ENCODE measurements at places on chromosomes 7 and 10.

GRCh38 chr10:114538181-114538906 lies 119.7 kb downstream of the ABLIM1 start:
- peak; percentile 51 for DNase-seq

DNA sequence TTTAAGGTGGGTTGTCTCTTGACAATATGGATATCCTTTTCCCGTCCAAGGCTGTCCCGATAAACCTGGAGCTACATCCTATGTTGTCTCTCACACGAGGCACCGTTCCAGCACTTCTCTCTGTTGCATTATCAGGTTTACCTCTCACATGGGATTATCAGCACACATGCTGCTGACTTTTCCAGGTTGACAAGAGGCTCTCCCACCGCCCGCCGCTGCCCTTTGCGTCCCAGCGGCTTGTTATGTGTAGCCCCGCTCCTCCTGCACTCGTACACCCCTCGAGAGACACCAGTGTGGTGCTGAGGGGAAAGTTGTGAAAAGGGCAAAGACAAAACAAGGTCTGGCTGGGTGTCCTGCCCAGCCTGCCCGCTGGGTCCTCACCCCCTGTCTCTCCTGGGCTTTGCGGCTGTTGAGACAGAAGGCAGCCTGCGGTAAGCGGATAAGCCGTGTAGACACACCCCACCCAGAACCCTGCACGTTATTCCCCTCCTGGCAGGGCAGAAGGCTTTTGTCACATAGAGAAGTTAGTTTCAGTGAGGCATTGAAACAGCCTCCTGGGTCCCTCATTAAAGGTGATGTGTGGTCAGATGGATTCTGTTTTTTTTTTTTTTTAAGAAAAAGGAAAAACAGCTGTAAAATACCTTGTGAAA lies 38.7 kb downstream of the UBE3C start:
- DNase-seq: no peak

DNA sequence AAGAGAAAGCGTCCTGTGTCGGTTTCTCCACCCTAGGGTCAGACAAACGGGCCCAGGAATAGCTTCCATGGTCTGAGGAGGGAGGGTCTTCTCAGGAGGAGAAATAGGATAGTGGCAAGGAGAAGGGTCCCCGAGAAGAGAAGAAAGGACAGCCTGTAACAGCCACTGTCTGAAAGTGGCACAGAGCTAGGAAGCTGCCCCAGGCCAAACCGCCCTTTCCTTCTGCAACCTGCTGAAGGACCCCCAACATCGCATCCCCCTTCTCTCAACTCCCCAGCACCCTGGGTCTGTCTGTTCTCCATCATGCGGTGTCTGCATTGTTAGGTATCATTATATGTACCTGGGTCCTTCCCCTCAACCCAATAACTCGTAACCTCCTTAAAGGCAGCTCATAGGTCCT lies 47.1 kb downstream of the COL17A1 start:
- DNase-seq: no peak

GRCh38 chr10:130485236-130485957 lies 349.2 kb downstream of the GLRX3 start:
- no peak for DNase-seq

DNA sequence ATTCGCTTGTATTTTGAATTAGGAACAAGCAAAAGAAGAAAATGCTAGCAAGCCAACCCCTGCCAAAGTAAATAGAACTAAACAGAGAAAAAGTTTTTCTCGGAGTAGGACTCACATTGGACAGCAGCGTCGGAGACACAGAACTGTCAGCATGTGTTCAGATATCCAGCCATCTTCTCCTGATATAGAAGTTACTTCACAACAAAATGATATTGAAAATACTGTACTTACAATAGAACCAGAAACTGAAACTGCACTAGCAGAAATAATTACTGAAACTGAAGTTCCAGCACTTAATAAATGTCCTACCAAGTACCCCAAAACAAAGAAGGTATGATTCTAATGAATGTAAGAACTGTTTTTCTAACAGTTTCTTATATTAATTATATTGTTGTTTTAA lies 87.9 kb downstream of the KMT2E start:
- DNase-seq: no peak

DNA sequence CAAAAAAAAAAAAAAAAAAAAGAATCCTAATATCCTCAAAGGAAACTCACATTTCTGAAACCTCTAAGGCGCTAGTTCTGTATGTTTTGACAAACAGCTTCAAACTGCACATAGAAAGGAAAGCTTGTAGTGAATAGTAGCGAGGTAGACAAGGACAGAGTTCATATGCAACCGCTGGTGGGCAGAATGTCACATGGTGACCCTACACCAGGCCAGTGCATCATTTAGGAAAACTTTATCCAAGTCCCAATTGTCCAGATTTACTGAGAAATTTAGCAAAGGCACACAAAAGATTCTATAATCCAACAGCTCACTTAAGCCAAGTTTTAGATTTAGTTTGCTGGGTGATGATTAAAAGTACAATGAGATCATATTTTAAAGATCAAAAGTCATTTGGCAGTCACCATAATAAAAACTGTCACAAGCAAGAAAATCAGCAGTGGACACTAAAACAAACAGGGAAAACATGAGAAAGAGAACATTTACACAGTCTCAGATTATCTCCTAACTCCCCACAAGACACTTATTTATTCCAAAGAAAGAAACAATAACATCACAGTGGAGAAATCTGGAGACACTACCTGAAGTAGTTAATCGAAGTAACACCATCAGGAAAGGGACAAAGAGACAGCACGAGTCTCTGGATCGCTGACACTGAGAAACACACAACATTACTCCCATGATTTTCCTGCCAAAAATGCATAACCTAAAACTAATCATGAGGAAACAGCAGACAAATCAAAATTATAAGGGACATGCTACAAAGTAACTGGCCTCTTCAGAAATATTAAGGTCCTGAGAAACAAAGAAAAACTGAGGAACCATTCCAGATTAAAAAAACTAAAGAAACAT lies 20.2 kb downstream of the FAM204A start:
- no peak for DNase-seq

GRCh38 chr10:46787321-46787615 lies 124.0 kb upstream of the PTPN20 start:
- no peak for DNase-seq

GRCh38 chr10:109737626-109738025 lies 185.7 kb downstream of the XPNPEP1 start:
- DNase-seq: no peak

- DNase-seq: no peak
These were observed 3.2 kb downstream of the GPC2 start for GRCh38 chr7:100173806-100174495.

DNA sequence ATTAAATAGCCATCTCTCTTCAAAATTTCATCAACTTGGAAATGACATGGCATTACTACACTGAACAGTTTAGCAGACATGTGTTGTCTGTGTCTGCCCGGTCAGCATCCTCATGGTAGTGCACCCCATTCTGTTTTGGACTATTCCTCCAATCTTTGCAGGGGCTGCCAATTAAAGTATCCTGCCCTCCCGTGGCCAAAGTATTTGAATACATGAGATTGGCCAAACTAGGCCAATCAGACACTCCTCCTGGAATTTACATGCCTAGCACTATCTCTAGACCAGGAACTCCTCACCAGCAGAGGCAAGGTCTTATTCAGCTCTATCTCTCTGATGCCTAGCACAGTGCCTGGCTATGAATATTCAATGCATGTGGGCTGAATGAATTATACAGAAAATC lies 4.4 kb downstream of the SHTN1 start:
- no peak for DNase-seq

GRCh38 chr7:143299840-143300239 lies 11.7 kb downstream of the CASP2 start:
- DNase-seq: no peak

DNA sequence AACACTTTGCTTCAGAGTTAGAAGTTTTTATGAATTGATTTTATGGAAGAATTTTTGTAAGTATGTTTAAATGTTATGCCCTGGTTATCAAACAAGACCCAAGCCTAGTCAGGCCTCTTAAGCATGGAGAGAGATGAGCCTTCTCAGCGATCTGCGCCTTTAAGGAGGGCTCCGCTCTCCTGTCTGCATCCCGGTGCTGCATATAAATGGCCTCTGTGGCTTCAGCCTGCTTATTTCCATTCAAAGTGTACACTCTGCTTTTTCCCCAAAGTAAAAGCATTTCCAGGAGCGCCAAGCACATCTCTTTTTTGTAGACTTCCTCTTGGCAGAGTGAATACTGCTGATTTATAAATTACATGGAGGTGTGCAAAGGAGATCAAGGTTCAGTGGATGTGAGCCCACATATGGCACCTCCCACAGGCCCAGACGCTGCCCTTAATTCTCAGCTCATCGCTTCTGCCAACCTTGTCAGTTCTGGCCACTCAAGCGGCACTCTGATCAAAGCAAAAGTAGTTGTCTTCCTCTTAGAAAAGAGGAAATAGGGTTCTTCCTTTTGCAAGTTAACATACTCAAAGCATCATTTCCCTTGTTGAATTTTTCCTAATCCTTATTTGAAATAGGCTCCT lies 70.0 kb upstream of the SFMBT2 start:
- no peak for DNase-seq

DNA sequence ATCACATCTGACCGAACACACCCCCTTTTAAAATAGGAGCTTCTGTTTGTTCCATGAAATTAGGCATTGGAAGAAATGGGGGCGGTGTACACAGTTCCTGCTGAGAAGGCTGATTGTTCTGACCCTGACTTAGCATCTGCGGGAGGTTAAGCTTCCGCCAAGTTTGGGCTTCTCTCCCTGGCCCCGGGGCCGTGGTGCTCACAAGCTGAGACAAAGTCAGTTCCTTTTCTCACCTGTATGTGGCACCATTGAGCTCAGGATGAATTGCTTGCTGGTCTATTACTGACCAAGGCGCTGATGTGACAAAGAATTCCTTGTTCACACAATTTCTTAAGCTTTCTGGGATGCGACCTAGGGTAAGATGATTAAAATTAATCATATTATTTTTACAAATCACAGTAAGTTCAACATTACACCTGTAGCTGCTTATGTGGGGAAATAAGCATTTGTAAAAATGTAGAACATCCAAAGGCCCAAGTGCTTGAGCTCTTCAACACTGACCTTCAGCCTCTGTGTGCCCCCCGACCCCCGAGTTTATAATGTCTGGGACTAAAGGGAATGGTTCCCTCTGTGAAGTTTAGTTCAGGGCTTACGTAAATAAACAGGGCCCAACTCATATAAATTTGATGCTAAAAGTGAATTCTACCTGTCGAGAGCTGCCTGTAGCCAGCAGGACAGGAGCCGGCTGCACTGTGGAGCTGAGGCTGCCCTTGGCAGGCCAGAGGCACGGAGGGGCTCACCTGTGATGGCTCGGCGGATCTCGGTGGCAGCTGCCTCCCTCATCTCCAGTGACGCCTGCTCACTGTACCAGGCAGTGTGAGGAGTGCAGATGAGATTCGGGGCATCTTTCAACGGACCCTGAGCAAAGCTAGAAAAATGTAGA lies 50.8 kb downstream of the ZRANB1 start:
- DNase-seq: no peak

GRCh38 chr7:30785786-30786185 lies 14.6 kb downstream of the MINDY4 start:
- no peak for DNase-seq

GRCh38 chr10:116756277-116756676 lies 13.9 kb upstream of the HSPA12A start:
- DNase-seq: no peak

- DNase-seq: no peak
These were observed 37.1 kb downstream of the SKIDA1 start for GRCh38 chr10:21488246-21488956.

DNA sequence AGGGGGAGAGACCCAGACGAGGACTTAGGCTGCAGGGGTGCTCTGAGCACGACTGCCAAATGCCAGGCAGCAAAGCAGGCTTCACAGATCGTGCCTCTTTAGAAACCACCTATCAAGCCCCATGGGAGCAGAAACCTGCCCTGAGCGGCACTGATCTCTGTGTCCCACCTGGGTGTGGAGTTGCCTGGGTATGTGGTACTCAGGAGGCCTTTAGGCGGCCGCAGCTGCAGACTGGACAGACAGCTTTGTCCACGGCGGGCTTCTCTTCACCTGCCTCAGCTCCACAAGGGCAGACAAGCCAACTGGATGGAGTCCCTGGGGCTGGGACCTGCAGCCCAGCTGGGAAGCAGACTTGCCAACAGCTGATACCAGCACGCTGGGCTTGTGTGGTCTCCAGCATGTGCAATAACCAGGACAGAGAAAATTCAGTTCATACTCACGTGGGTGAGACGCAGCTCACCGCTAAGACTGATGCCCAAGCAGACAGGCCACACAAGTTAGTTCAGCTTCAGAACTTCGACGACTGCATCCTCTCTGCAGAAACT lies 163.2 kb downstream of the EBF3 start:
- DNase-seq: no peak

GRCh38 chr7:73582664-73583202 lies 4.4 kb upstream of the TBL2 start:
- DNase-seq: no peak

GRCh38 chr7:29105752-29106668 lies 40.3 kb downstream of the CPVL start:
- DNase-seq: no peak

DNA sequence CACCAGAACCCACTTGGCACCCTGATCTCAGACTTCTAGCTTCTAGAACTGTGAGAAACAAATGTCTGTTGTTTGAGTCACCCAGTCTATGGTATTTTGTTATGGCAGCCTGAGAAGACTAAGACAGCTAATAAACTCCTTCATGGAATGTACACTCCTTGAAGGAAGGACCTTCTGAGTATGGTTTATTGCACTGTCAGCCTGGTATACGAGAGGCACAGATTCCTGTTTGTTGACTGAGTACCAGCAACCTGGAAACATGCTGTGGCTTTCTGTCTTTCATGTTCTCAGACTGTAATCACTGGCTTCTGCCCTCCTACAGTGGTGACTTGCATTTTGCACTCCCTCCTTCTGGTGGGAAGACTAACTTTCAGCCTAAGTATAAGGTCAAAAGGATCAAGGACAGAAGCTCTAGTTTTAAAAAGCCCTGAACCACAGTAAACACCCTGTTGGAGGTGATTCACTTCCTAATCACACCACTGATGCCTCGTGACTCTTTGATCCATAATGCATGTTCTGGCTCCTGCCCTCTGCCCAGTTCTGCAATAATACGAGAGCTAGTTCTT lies 319.0 kb upstream of the NPSR1 start:
- DNase-seq: no peak

GRCh38 chr10:84537447-84537931 lies 209.1 kb downstream of the CCSER2 start:
- DNase-seq: no peak

DNA sequence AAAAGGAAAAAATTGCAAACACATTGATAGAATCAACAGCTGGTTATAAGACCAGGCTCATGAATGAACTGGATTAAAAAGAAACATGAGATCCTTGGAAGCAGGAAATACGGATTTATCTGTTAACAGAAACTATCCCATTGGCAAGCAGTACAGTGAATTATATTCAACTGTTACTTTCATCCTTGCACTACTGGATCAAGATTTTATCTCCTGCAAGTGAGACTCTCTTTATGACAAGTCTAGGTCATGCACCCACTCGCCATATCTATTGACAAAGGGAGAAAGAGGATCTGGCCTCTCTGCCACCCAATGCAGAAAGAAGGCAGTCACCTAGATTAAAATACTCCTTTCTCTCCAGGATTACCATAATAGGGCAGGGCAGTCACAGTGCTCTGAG lies 41.4 kb downstream of the CSTF2T start:
- DNase-seq: no peak
